Astrocyte of the spinal cord (primary cell): ENCODE measurements at places on chromosomes 16 and 17.
A peak's percentile ranks its signal among the peaks of the same experiment; 100 is the strongest.

GRCh38 chr17:78774453-78774852 is 7.6 kb downstream of the CYTH1 start:
- DNase-seq, result no peak

DNA sequence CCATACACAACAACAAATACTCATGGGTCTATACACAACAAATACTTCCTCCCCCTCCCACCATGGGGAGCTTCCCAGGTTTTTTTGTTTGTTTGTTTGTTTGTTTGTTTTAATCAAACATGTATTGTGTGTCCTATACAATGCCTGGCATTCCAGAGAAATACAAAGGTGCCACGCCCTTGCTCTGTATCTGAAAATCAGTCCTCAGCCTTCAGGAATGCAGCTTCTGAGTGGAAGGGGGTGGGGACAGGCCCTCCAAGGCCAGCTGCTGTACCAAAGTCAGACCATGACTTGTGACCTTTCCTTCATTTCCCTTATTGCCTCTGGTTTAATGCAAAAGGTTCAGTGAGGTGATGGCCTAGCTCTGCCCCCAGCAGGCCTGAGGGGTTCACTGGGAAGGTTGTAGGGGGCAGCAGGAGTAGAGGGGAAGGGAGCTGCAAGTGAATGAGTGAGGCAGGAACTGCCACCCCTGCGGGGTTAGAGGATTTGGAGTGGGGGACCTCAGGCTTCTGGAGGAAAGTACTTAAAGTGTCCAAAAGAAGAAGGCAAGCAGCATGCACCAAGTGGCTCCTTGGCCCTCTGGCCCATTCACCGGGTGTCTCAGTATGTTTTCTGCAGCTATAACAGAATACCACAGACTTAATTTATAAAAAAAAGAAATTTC is 105.2 kb downstream of the CLEC16A start:
- no peak for DNase-seq

DNA sequence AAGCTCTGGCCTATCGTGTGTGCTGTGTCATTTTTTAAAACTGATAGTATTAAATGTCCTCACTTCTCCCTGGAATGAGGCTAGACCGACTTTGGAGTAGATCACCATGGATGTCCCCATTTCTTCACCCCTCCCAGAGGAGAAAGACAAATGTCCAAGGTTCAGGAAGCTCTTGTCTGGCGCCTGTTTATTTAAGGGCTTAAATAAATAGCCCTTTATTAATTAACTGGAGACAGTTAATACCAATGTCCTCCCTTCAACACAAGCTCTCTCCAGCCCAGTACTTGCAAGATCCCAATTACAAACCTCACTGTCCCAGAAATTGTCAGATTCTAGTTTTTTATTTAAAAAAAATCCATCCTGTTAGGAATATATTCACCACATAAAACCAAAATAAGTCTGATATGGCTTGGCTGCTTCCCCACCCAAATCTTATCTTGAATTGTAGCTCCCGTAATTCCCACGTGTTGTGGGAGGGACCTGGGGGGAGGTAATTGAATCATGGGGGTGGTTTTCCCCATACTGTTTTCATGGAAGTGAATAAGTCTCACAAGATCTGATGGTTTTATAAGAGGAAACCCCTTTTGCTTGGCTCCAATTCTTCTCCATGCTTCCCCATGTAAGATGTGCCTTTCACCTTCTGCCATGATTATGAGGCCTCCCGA is 344.4 kb downstream of the SHISA9 start:
- DNase-seq, result no peak

DNA sequence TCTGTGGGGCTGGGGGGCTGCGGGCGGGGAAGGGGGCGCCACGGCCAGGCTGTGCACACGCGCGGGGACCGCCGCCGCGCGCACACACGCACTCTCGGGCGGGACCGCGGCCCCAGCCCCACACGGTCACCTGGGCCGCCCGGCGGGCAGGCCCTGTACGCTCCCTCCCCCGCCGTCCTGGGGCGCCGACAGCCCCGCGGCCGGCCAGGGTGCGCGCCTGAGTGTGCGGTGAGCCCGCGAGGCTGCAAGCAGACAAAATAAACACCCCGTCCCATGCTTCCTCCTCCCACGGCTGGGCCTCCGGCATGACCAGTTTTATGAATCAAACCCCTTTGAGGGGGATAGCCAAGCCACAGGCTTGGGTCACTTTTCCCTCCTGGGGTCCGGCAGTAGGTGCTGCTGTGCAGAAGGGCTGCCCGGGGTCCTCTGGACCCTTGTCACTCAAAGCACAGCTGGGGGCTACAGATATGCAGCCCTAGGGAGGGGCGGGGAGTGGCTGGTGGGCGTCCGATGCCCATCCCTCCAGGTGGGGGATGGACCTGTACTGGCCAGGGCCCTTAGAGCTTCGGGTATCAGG is 441 bp downstream of the VASN start:
- DNase-seq, result peak; percentile 40

DNA sequence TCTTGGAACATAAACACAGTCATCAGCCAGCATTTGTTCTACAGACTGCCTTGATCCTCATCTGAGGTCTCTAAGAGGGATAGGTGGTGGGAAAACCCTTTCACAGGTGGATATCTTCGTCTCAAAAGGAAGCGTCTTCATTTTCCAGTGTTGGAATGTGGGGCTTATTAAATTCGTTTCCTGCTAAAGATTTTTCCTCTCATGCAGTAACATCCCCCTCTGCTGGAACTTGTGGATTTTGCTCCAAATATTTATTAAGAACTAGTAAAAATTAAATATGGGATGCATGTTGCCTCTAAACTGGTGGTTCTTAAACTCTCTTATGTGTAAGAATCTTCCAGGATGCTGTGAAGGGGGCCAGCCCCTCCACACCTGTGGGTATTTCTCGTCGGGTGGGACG is 20.1 kb upstream of the MLYCD start:
- DNase-seq, result peak; percentile 56

DNA sequence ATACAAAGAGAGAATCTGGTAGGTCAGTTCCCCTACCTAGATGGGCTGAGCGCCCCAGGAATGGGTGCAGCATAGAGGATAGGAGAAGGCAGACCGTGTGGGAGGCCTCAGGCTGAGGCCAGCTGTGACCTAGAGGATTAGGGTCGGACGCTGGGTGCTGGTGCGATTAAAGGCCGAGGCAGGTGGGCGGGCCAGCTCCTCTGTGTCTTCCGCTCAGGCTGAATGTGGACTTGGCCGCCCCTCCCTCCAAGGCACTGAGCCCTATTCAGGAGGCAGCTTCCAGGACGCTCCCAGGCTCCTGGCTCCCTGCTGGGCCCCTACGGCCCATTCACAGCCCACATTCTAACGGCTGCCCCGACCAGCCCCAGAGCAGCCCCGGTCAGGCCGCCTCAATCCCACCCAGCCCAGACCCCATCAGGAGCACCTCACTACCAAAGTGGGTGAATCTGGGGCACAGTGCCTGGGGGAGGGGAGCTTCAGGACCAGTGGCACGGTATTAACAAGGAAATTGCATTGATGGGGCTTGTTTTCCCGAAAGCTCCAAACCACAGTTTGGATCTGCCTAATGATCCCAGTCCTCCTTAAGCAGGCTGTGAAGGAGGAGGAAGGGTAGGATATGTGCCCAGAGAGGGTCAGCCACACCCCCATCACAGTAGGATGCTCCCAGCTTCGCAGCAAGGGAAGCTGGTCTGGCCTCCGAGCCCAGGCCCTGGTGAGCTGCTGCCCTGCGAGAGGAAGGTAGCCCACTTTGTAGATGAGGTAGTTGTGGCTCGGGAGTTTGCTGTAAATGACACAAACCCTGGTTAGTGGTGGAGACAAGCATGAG is 14.5 kb downstream of the RHBDL3 start:
- DNase-seq, result no peak

- peak; percentile 82 for DNase-seq
Observed at GRCh38 chr17:78868391-78868790, 27.8 kb upstream of the USP36 start.

GRCh38 chr16:70790815-70791214 is 10.1 kb downstream of the VAC14 start:
- DNase-seq, result no peak

- DNase-seq, result no peak
Observed at GRCh38 chr16:28110977-28111376, 47.5 kb upstream of the GSG1L start.

- DNase-seq, result peak; percentile 89
Observed at GRCh38 chr17:80859002-80859941, 132.4 kb upstream of the CHMP6 start.

DNA sequence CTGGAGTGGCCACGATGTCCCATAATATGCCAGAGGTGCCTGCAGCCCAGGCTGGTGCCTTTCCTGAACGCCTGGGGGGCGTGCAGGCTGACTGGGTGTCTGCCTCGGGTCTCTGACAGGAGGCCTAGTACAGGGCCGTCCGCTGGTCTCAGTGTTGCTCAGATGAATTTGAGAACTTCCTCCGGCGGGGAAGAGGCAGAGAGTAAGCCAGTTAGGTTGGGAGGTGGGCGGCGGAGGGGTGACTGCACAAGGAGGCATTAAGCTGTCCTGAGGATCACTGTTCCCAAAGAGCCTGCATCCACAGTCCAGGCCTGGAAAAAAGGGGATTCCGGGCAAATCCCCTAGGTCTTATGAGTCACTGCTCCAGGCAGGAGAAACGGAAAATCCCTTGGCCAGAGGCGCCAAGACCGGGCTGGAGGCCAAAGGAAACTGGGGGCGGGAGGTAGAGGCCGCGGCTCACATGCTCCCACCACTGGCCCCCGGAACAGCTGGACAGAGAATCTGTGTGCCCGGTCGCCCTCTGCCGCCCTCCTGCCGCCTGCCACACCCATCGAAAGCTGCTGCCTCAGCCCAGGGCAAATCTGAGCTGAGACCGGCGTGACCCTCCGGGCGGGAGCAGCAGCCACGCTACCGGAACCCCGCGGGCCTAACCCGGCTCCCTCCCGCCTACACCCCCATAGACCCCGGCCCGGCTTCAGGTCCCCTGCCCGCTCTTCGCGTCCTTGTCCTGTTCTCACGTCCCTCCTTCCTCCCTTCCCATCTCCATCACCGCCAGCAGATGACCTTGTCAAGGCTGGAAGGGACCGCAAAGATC is 1.2 kb downstream of the TRIM47 start:
- peak; percentile 92 for DNase-seq
